ENCODE measurements at places on chromosomes 1 and 21. TPM values are rescaled to one million over a fixed set of nuclear protein-coding genes. Genes with fewer than 3 reads are reported as not detected.
A peak's percentile ranks its signal among the peaks of the same experiment; 100 is the strongest.

DNA sequence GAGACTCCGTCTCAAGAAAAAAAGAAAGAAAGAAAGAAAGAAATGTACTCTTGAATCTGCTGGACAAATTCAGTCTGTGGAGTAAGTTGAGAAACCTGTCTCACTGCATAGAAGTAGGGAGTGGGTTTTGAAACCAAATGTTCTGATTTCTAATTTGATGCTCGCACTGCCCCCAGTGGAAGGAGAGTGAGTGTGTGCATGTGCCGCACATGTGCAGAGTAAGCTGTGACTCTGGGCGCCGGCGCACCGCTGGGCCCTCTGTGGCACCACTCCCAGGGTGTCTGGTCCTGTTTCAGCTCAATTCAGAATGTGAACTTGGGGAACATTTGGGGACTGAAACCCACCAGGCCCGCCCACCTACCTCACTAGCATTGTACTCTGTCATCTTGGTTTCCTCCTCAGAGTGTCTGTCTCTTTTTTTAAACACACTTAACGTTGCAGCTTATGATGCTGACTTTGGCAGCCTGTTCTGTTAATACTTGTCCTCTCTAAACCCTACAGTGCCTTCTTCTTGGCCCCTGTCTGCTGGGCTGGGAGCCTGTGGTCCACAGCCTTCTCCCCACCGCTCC, 104.6 kb downstream of the CACNA1E start:
- H3K36me3 ChIP-seq, result no peaks in the 10 kb centered on the region
- H3K27ac ChIP-seq, result no peak overlapping the region
- no peaks in the 10 kb centered on the region for H3K4me1 ChIP-seq
- no peak for DNase-seq
- H3K27me3 ChIP-seq, result peaks cover 15% of the 10 kb centered on the region

The EXTL1 gene
- total RNA-seq, result 7.6 TPM

The MPZ gene
- 51.3 TPM for total RNA-seq

- no peak for DNase-seq
- no peaks in the 10 kb centered on the region for H3K36me3 ChIP-seq
- H3K27ac ChIP-seq, result peak overlapping the region; percentile 35
- peaks cover 15% of the 10 kb centered on the region for H3K4me1 ChIP-seq
- peaks cover 9% of the 10 kb centered on the region for H3K27me3 ChIP-seq
- H3K4me3 ChIP-seq, result no peak overlapping the region
Measured at GRCh38 chr1:9174243-9174642, 45.3 kb upstream of the GPR157 start.

DNA sequence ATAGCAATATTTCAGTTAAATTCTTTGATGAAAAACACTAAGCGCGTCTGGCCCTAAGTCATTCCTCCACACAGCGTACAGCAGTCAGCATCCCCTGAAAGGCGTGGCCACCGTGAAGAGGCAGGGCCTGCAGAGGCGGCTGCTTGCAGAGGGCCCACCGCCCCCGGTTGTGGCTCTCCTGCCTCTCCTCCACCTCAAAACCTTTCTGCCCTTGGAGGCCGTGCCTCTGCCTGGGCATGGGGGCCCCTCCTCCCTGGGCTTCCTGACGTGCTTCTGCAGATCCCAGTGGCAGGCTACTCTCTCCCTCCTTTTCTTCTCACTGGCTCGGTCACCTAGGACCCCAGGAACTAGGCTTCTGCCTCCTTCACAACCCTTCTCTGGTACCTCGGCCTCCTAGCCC, 16.2 kb downstream of the CLSTN1 start:
- no peaks in the 10 kb centered on the region for H3K36me3 ChIP-seq
- DNase-seq, result no peak
- H3K4me3 ChIP-seq, result no peak overlapping the region

The ADAMTS4 gene
- 4.8 TPM for total RNA-seq

DNA sequence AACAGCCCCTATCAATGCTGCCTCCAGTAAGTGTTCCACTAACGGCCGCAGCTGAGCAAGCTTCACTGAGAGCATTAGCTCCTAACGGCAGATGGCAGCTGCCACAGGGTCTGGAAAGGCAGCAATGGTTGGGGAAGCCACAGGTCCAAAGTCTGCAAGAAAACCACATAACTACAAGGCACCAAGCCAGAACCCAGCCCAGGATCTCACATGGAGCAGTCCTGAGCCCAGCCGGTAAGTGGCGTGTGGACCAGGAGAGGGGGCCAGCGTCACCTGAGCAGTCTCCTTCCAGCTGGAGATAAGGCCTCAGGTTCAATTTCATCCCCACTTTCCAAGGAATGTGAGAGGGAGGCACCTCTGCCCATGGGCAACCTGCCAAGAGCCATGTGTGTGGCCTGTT, 13.2 kb downstream of the SYT2 start:
- peak overlapping the region; percentile 17 for H3K27ac ChIP-seq
- H3K4me1 ChIP-seq, result peaks cover 3% of the 10 kb centered on the region
- H3K4me3 ChIP-seq, result no peak overlapping the region
- no peak for DNase-seq
- H3K27me3 ChIP-seq, result peaks cover 64% of the 10 kb centered on the region
- no peaks in the 10 kb centered on the region for H3K36me3 ChIP-seq

- H3K27me3 ChIP-seq, result no peaks in the 10 kb centered on the region
- no peak overlapping the region for H3K27ac ChIP-seq
- H3K36me3 ChIP-seq, result peaks cover 28% of the 10 kb centered on the region
- peaks cover 27% of the 10 kb centered on the region for H3K4me1 ChIP-seq
Measured at GRCh38 chr1:165871311-165872067, 44.1 kb downstream of the UCK2 start.
